ENCODE measurements at places on chromosomes 6 and 20.

DNA sequence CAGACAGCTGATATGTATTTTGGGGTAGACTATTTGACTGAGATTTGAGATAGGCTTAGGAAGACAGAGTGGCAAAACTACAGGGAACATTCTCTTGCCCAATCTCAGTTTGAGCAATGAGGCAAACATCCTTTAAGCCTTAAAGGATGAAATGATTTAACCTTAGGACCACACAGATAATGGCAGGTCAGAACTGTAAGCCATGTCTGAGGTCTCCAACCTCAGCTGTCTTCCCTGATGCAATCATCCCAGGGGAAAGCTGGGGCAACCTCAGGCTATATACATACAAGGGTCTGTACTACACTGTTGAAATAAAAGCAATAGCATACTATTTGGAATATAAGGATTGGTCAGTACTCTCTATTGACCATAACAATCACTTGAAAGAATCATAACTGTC, 83.8 kb upstream of the NUP153 start:
- DNase-seq: no peak

- DNase-seq: no peak
These were observed at the start of gene CRISP2 for GRCh38 chr6:49713346-49713745. Gene CRISP2 (minus strand): TSS chr6:49713543. CDS start chr6:49709196, 4,347 bp downstream.

DNA sequence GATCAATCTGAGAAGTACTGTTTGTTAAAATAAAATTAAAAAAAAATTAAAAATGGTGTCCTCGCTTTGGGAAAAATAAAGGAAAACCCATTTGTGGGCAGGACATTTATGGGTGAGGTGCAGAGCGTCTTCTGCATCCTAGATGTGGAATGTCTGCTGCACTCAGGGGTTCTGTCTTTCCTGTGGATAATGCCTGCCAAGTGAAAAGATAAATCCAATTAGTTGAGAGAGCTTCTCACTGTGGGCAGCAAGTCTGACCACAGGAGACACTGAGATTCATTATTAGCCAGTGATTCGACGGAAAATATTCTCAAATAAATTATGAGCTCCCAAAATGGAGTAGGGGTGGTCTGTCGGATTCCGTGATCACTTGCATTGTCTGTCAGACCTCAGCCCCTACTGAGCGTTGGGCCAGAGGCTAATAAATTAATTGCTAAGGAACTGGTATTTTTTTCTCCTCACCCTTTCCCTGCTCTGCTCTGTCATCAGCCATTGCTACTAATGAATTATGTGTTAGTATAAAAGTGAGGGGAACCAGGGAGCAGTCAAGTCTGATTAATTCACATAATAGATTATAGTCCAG, 10.0 kb downstream of the GMPR start:
- no peak for DNase-seq

GRCh38 chr20:38645351-38645750, 43.7 kb downstream of the ARHGAP40 start:
- DNase-seq: no peak

GRCh38 chr20:62287759-62288534, 14.8 kb upstream of the ADRM1 start:
- no peak for DNase-seq

DNA sequence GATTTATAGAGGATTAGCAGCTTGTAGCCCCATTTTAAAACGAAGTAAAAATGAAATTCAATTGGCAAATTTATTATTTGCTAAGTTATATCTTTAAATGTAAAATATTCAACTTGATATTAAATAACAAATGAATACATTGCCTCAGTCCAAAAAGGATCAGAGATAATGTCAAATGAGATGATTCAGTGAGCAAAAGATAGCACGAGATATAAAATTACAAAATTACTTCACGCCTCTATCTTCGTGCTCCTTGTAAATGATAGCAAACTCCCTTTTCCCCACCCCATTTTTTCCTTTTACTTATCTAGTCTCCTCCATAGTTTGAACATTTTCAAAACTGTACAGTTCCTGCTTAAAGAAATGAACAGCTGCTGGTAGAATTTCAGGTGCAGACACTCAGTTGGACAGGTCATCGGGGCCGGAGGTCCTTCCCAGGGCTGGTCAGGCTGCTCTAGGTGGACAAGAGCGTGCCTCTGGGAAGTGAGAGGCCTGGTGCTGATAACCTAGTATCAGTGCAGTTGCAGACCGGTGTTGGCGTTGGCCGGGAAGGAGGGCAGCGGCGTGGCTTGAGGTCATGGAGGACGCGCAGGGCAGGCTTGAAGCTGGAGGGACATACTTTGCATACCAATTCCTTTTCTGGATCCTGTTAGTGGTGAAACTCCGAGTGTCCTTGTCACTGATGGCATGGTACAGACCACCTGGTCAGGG, 83.9 kb downstream of the CDC5L start:
- DNase-seq: no peak

DNA sequence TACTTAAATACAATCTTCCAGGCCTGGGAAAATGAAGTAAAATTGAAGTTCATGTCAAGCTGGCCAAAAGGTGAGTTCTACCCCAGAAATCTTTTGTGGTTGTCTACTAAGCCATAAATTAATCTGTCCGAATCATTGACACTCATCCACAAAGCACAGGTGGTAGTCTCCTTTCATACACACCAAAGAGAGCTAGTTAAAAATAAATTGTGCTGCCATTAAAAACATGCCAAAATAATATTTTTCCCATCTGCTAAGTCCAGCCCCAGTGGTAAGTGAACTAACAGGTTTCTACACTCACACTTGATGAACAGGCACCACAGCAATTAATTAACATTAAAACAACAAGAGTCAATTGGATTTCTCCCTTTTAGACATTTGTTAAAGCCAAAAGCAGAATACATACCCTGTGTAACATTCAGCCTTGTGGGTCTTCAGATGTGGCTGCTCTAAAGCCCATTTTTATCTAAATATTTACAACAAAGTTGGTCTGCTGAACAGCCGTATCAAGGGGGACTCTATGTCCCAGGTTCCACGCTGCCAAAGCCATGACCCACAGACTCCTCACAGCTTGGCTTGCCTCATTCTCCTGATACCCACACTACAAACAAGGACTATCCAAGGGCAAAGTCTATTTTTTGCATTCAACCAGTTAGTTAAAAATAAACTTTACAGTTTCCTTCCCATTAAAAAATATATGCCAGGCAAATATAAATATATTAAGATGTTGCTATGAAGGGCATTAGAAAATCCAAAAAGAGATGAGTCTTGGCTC, 490.4 kb downstream of the BMP2 start:
- DNase-seq: no peak

GRCh38 chr20:32943490-32944052, 60.7 kb downstream of the SUN5 start:
- no peak for DNase-seq

DNA sequence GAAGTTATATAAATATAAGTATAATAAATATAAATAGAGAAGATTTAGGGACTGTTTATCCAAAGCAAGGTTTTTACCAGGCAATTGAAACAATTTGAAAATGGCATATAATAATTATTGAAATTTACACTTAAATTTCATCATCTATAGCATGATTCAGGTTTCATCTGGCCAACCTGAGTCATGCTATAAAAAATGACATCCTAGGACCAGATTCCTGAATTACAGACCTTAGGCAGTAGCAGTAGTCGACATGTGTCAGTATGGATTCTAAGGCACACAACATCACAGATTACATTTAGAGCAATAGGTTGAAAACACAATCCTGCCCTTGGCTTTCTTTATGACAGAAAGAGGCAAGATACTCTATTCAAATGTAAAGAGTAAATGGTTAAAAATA, 592.3 kb downstream of the PHF3 start:
- no peak for DNase-seq

- no peak for DNase-seq
These were observed 15.3 kb downstream of the PRL start for GRCh38 chr6:22281341-22282085.

DNA sequence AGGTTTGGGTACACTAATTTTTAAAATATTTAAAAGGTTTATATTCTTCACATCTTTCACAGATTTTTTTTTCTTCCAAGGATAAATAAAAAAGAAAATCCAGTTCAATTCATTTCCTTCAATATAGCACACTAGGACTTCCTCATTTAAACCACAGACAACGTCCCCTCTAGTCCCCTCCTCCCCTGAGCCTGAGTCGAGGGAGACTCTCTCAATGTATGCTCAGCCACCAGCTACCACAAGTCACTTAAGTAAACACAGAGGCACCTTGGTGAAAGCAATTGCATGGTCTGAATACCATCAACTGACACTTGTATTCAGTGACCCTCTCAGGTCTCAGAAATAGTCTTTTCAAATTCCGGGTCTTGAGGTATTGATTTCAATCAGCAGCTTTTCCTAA, 88.6 kb downstream of the SIM1 start:
- DNase-seq: no peak

DNA sequence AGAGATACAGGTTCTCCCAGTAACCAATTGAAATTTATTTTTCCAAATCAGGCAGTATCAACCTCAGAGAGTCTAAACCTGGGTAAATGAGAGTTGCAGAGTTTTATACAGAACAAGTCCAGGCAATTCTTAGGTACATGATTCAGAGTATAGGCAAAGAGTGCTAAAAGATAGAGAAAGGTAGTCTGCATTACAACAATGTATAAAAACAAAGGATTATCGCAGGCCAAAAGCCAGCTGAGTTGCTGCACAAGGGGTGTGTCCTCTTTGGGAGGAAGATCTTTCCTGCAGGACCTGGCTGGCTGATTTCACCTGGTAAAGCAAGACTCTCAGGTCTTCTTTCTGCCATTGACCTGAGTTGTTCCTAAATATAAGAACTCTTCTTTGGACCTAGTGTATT, 48.9 kb upstream of the ECHDC1 start:
- no peak for DNase-seq
